ENCODE measurements at places on chromosomes 1 and 21.
A peak's percentile ranks its signal among the peaks of the same experiment; 100 is the strongest.

- DNase-seq, result no peak
Measured at GRCh38 chr1:82366689-82367088, 566.0 kb downstream of the ADGRL2 start.

DNA sequence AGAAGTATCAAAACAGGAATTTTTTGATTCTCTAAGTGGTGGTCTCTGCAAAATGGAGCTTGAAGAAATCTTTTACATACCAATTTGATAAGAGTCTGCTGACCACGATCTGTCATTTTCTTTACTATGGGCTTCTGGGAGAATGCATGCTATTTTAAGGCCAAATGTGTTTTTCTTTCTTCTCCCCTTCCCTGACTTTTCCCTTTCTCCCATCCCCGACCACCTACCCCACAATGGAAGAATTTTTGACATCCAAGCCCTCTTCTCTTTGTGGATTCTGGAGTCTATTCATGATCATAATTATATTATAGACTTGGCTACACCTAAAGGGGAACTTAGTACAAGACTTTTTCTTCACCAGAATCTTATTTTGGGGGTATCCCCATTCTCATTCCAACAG, 31.3 kb downstream of the CNIH4 start:
- no peak for DNase-seq

DNA sequence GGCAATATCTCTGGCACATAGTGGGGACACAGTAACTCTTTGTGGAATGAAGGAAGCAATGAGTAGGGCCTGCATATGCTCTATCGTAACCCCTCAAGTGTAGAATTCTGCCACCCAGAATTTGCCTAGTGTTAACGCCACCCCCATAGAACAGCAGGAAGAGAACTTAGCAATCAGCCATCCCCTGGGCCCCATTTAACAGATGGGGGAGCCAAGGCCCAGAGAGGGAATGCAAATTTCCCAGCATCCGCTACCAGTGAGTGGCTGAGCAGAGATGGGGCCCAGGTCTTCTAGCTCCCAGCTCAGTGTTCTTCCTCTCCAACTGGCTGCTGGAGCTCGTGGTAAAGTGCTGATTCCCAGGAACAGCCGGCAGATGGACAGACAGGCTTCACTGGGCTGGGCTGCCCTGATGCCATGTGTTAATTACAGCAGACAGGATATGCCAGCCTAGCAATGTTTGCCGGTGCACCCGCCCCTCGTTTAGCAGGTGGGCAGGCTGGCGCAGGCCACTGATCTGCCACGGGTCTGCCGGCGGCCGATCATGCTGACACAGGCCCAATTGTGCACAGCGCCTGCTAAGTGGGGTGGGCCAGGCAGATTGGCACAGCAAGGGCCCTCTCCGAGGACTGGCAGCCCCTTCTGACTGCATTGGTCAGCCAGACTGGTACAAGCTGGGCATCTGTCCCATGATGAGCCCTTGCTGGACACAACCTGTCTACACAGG, 171.9 kb downstream of the IGSF21 start:
- DNase-seq, result no peak

GRCh38 chr1:24082372-24082771, 29.6 kb downstream of the MYOM3 start:
- DNase-seq, result no peak

DNA sequence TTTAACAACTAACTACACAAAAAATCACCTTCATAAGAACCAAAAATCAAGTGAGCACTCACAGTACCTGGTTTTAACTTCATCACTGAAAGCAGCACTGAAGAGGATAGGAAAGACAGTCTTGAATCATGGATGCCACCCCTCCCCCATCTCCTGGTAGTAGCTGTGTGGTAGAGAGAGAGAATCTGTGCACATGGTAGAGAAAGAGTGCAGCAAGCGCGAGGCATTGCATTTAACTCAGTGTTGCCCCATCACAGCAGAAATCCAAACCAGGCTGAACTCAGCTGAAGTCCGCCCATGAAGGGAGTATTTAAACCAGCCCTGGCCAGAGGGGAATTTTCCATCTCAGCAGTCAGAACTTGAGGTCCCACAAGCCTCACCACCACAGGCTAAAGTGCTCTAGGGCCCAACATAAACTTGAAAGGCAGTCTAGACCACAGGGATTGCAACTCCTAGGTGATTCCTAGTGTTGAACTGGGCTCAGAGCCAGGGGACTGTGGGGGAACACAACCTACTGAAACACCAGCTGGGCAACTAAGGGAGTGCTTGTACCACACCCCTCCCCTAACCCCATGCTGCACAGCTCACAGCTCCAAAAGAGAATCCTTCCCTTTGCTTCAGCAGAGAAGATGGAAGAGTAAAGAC, 38.4 kb downstream of the VAV3 start:
- DNase-seq, result no peak

DNA sequence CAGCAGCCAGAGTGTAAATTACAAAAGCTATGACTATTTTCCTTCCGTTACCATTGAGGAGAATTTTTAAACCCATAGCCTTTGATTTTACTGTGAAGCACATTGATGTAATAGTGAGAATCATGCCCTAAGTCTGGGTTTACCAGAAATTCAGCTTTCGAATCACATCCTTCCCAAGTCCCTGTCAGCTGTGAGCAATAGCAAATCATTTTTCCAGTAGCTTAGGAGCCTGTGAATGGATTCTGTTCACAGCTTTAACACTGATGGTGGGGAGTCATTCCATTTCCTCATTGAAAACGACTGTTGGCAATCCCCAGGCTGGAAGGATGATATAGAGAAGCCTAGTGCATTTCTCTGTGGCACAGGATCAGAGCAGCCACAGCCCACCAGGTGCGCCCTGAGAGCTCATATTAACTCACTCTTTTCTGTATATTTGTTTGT, 82.2 kb upstream of the C1orf105 start:
- no peak for DNase-seq

GRCh38 chr1:31421371-31422040, 8.5 kb downstream of the SERINC2 start:
- peak; percentile 38 for DNase-seq

GRCh38 chr1:77977989-77978292, 931 bp downstream of the FUBP1 start:
- DNase-seq, result no peak

DNA sequence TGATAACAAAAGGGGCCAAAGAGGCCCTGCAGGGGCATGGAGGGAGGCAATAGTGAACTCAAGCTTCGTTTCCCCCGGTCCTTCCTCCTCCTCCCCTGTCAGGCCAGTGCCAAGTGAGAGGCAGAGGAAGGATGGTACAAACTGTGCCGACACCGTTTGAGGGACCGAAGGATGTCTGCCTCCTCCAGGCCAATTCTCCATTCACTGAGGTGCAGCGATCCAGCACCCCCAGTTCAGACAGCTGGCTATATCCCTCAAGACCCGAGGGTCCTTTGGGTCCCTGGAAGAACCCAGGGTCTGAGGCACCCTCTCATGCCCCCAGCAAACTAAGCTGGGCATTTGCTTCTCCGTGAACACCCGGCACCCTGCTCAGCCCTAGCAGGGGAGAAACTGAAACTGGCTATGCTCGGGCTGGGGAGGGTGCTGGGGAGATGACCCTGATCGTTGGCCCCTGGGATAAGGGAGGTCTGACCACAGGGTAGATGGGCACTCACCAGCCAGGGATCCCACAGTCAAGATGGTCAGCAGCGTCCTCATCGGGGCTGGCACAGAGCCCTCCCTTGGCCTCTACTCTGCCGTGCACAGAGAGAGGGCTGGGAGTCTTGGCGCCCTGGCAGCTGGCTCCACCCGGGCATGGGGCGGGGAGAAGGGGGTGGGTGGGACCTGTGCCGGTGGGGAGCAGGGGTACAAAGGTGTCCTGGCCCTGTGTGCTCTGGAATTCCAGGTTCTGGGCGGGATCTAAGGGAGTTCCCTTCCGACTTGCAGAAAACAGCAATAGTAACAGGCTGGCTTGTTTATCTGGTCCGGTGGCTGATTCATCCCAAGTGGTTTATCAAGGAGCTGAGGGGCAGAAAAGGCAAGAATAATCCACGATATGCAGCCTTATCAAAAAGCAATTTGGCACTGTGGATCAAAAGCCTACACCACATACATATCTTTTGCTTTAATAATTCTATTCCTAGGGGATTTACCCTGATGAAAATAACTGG, at the start of gene IL22RA1:
TSS of gene IL22RA1 (minus strand) at position 595 of the 989 bp plus-strand sequence. CDS start at position 537, 58 bp downstream.
- DNase-seq, result no peak

- no peak for DNase-seq
Measured at GRCh38 chr1:38805036-38805435, 54.5 kb downstream of the RRAGC start.

GRCh38 chr1:115642168-115643072, 650 bp downstream of the VANGL1 start:
- peak; percentile 20 for DNase-seq

DNA sequence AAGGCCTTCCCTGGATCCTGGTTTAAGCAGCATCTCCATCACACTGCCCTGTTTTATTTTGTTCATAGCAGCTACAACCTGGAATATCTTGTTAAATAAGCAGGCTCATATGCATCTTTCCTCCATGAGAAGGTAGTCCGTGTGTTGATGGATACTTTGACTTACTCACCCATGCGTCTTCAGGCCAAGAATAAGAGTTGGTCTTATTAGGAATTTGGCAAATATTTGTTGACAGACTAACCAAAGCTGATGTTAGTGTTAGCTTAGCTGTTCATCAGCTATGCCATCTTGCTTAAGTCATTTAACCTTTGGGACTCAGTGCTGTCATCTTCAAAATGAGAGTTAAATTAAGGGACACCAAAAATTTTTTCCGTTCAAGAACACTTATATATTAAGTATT, 59.2 kb downstream of the SASS6 start:
- no peak for DNase-seq

- no peak for DNase-seq
Measured at GRCh38 chr1:37794372-37795339, 1.0 kb downstream of the MANEAL start.

DNA sequence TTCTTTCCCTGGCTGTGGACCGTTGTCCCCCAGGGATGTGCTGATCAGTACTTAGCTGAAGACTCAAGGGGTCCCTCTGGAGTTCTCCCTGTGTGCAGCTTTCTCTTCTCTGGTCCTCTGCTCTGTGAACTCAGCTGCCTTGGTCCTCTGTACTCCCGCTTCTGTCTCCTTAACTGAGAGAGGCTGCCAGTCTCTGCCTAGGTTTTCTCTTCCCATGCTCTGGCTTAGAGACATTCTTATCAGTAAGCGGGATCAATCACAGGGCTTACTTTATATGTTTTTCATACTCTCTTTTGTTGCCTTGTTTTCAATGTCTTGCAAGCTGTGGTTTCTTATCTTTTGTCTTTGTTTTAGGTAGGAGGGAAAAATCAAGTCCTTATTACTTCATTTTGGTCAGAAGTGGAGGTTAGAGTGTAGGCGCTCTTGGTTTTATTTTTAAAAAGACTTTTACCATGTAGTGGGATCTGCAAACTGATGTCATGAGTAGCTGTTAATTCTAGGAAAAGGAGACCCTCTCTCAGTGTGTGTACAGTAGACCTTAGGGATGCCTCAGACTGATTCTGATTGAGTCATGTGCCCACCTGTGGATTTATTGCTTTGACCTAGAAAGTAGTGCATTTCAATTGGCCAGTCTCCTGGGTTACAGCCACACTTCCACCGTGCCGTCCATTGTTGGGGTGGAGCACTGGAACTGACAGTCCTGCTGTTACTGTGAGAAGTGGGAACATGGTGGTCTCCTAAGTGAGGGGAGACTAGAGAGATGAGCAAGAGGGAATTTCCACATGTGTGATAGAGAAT, 46.6 kb downstream of the TTC3 start:
- DNase-seq, result no peak

- DNase-seq, result no peak
Measured at GRCh38 chr1:181767001-181767708, 283.8 kb downstream of the CACNA1E start.

DNA sequence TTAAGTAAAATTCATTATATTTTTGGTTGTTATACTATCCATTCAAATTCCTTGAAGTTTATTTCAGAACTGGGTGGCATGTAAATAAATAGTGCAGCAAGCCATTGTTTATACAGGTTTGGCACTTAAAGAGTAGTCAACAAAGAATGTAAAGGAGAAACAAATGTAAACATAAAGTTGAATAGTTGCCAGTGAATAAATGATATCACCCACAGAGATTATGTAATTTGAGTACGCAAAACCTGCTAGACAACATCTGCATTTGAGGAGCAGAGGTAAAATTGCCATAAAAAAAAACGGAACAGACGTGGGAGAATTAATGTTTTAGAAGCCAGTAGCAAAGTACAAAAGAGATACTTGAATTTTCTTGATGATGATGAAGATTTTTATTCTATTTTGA, 111.6 kb downstream of the ADGRL2 start:
- DNase-seq, result no peak

DNA sequence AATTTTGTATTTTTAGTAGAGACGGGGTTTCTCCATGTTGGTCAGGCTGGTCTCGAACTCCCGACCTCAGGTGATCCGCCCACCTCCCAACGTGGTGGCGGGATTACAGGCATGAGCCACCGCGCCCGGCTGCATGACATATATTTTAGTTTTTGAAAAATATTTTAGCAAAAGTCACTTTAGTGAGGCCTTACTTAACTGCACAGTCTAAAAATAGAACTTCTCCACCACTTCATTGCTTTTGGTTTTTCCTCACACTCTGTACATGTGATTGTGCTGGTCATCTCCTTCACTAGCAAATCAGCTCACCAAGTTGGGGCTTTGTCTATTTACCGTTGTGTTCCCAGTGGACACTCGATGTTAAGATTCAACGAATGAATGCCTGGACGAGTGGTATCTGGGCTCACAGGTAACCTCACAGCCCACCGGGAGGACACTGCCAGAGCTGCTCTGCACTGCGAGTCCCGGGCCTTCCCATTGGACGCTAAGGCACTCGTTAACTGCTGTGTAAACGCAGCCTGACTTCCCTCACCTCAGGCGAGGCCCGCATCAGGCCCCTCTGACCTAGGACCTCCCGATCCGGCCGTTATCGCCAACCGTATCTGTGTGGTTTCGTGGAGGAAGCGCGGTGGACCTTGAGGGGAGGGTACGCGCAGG, 14.0 kb upstream of the ZNF692 start:
- DNase-seq, result peak; percentile 68

GRCh38 chr1:52139817-52140540, 1.9 kb upstream of the ZFYVE9 start:
- DNase-seq, result no peak

GRCh38 chr1:110292031-110292741, 47.0 kb upstream of the RBM15 start:
- no peak for DNase-seq

- DNase-seq, result peak; percentile 11
Measured at GRCh38 chr1:21822349-21822748, 10.3 kb downstream of the LDLRAD2 start.

DNA sequence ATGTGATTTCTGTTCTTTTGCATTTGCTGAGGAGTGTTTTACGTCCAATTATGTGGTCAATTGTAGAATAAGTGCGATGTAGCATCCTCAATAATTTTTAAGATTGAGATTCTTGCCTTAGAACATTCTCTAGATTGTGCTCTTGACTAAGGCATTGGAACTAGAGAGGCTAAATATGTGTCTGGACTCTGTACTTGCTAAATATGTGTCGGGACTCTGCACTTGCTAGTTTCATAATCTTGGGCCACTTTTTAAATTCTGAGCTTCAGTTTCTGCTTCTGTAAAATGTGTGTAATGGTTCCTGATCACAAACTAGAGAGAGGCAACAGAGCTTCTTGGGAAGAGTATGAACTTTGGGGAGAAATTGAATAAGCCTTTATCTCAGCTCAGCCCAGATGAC, 21.6 kb downstream of the HLX start:
- DNase-seq, result no peak

- no peak for DNase-seq
Measured at GRCh38 chr1:22234476-22235030, 91.7 kb upstream of the WNT4 start.

GRCh38 chr1:221069178-221069903, 190.1 kb downstream of the HLX start:
- no peak for DNase-seq
